Stimulated activated CD4-positive, alpha-beta T cell treated with anti-CD3 and anti-CD28 coated beads, Interleukin-15, amount 100 ng/mL, for 24 hours (primary cell): ENCODE measurements at places on chromosomes 5 and 9.

DNA sequence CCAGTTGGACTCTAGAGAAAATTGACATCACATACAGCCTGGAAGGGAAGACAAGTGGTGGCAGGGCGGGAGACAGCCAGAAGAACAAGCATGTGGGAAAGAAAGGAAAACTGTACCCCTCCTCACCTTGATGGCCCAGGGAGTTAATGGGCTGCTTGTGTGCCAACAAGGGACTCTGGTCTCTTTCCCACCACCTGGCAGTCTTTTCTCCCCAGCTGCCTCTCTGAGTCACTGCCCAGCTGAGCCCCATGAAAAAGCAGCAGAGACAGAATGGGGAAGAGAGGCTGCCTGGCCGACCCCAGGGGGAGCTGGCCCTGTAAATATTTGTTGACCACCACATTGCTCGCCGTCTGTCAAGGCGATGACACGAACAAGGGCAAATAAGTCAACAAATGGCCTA is 359.4 kb downstream of the ENC1 start:
- no peak for DNase-seq

- no peak for DNase-seq
Observed at GRCh38 chr9:121503444-121503843, 3.8 kb upstream of the GGTA1 start.

DNA sequence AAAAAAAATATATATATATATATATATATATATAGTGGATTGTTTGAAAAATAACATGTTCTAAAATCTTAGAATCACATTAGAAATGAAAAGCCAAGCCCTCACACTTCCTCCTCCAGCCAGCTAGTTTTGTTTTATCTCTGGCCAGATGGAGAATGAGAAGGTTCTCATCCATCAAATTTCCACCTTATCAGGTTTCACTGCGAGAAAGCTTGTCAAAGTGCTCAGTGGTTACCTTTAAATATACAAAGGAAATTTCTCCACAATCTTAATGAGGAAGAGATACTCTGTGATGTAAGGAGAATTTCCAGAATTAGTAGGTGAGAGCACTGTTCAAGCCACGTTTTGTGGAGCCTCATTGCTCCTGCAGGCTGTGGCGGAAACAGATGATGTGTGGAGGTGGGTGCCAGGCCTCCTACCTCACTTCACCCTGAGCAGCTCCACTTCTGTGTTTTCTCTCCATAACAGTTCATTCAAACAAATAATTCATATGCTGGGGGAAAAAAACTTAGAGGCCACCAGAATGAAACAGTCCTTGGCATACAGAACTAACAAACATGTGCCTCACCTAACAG is 71.9 kb downstream of the CDK5RAP2 start:
- no peak for DNase-seq

DNA sequence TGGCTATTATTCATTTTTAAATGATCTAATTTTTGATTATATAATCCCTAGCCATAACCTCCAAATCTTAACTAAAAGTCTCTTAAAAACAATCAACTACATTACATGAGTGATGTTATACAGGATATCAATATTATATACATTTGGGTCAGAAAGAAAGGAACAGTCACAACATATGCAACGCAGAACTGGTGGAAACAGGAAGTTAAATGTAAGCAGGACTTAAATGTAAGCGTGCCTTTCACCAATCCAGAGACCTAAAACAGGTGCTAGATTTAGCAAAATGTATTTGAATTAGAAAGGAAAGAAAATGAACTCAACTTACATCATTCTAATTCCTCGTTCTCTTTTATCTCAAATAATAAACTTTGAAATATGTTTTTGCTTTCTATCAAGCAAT is 738.5 kb downstream of the PTPRD start:
- no peak for DNase-seq

GRCh38 chr9:121107881-121108280 is 33.1 kb downstream of the CNTRL start:
- DNase-seq, result no peak

- DNase-seq, result no peak
Observed at GRCh38 chr5:14671414-14671813, 6.9 kb downstream of the OTULIN start.

GRCh38 chr5:13249854-13250253 is 694.6 kb downstream of the DNAH5 start:
- DNase-seq, result no peak

GRCh38 chr9:82308836-82309235 is 320.3 kb downstream of the SPATA31D1 start:
- DNase-seq, result no peak

- no peak for DNase-seq
Observed at GRCh38 chr5:79062436-79062835, 7.0 kb downstream of the DMGDH start.
